ENCODE measurements at places on chromosomes 4 and X. TPM values are rescaled to one million over a fixed set of nuclear protein-coding genes. Genes with fewer than 3 reads are reported as not detected.

- DNase-seq, result no peak
Measured at GRCh38 chrX:134642386-134642785, 15.9 kb downstream of the PLAC1 start.

DNA sequence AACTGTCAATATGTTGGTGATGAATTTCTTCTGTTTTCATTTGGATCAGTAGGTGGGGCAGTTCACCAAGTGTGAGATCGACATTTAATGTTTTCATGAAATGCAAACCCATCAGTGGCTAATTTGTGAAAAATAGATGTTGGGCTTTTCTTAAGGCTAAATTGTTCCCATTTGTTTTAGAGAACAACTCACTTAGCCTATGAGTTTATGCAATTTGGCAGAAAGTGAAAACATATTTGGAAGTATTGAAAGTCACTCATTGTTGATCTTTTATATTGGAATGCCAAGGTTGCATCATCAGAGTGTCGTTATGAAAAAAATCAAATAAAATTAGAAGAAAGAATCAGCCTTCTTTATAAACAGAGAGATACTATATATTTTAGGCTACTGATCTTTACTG, 132.4 kb downstream of the RPA4 start:
- no peak for DNase-seq

Gene AREG
- 0.40 TPM for total RNA-seq

Gene FAM9B
- not detected for total RNA-seq

Gene RAB39B
- 9.4 TPM for total RNA-seq

Gene PLS3
- 0.53 TPM for total RNA-seq

Measured in activated naive CD8-positive, alpha-beta T cell treated with anti-CD3 and anti-CD28 coated beads, Interleukin-2, amount 10 ng/mL, durations not matched to agents 7 days and 5 days (primary cell).